SIG-M5 (cell line): ENCODE measurements at places on chromosomes 5 and 9.

GRCh38 chr5:177103523-177104253 is 17.0 kb downstream of the FGFR4 start:
- DNase-seq, result no peak

- no peak for DNase-seq
These were observed 6.3 kb downstream of the DOLK start for GRCh38 chr9:128940946-128941755.

DNA sequence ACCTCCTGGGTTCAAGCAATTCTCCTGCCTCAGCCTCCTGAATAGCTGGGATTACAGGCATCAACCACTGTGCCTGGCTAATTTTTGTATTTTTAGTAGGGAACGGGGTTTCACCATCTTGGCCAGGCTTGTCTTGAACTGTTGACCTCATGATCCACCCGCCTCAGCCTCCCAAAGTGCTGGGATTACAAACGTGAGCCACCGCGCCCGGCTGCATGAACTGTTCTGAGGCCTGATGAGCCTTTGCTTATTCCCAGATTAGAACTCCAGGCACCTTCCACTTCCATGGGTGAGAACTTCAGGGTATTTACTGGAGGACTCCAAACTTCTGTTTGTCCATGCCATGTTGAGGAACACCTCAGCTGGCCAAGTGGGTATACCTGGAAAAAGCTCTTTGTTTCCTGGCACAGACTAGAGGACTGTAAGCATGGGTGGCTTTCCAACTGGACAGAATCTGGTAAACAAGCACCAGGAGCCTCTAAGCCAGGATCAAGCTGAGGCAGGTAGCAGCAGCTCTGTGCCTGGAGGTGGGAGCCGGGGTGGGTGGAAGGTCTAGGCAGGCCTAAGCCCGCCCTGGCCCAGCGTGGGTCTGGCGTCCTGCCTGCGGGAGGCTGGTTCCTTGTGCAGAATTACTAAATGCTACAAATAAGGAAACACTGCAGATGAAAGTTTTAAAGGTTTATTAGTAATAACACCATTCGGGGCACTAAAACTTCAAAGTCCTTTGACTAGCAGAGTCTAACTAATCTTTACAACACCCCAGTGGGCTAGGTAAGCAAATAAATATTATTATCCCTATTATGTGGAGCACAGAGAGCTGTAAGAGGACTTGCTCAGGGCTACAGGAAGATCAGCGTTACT is 78.4 kb downstream of the SEMA5A start:
- no peak for DNase-seq

DNA sequence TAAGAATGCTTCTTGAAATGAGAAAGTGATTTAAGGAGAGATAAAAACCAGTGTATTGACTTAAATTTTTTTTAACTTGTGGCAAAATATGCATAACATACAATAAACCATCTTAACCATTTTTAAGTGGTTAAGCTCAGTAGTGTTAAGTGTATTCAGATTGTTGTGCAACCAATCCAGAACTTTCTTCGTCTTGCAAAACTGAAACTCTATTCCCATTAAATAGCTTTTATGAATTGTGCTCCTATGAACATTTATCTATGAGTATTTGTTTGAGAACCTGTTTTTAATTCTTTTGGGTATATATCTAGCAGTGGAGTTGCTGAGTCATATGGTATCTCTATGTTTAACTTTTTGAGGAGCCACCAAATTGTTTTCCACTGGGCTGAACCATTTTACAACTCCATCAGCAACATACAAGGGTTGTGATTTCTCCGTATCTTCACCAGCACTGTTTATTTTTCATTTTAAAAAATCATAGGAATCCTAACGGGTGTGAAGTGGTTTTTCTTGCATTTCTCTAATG is 76.6 kb upstream of the ACTBL2 start:
- no peak for DNase-seq

- DNase-seq, result no peak
These were observed 26.6 kb upstream of the POMT1 start for GRCh38 chr9:131475956-131476776.
